ENCODE measurements at places on chromosomes 4 and X.

DNA sequence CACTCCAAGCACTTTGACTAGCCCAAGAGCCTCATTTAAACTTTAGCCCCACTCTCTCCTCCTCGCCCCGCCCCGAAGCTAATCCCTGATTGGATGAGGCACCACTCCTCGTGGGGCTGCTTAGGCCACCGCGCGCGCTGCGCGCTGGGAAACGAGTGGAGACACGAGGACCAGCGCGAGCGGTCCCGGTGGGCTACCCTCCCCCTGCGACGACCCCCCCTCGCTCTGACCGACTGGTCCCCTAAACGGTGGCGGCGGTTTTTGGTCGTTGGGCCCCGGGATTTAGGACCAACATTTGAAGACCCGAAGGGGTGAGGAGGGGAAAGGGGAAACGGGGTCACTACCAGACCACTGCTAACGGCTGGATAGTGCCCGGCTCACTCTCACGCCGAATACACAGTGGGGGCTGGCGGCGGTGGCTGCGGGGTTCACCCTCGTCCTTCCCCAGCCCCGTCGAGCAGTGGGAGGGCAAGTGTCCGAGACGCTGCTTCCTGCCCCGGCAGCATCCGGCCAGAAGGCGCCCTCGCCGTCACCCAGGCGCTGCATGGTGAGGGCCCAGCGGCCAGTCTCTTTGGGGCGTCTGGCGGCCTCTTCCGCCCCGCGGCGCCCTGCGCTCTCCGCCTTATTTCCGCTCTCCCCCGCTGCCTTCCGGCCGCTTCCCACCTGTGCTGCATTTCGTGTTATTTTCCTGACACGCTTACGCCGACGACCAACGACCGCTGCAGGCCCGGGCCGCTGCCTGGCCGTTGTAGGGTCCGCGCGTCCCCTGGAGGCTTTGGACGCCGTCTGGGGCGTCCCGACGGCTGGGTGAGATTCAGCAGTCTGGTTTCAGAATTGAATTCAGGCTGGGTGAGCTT is at the start of gene RBM46:
RBM46 (plus strand) TSS at position 147 of the 857 bp plus-strand sequence. CDS start 15,481 bp downstream, outside the sequence.
- DNase-seq: no peak

GRCh38 chr4:52638717-52639116 is 20.4 kb downstream of the USP46 start:
- DNase-seq: no peak

- DNase-seq: no peak
These were observed 226.6 kb downstream of the NLGN4X start for GRCh38 chrX:6002056-6002455.

- no peak for DNase-seq
These were observed 147.5 kb upstream of the ANK2 start for GRCh38 chr4:112901962-112902411.

DNA sequence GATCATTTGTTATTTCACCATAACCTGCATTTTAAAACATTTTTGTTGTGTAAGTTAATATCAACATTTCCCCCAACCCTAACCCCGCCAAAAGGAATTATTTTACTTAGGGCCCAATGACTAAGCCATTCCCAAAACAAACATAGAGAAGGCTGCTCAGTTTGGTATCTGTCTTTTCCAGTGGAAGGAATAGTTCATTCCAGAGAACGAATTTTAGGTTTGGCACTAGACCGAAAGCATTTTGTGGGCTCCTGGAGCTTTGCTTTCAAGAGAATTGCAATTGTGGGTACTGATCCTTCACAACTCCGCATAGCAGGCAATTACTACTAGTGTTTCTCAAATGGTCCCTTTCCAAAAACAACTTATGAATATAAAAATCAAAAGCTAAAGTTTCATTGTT is 226.7 kb upstream of the MAD2L1 start:
- DNase-seq: no peak

GRCh38 chr4:36414248-36414647 is 132.8 kb downstream of the DTHD1 start:
- DNase-seq: no peak

DNA sequence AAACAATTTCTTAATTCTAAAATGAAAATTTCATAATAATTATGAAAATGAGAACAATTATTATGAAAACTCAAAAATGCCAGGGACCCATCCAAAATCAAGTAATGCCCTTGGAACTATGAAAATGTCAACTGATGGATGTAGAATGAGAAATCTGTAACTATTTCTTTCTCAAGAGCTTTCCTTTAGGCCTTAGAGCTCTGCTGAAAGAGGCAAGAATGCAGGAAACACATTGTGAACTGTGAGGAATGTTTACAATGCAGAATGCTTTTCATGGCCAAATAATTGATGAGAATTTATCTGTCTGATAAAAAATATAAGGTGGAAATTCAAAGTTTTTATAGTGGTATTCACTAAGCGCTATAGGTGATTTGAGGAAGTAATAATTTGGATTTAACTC is 207.1 kb upstream of the PCDH18 start:
- no peak for DNase-seq

DNA sequence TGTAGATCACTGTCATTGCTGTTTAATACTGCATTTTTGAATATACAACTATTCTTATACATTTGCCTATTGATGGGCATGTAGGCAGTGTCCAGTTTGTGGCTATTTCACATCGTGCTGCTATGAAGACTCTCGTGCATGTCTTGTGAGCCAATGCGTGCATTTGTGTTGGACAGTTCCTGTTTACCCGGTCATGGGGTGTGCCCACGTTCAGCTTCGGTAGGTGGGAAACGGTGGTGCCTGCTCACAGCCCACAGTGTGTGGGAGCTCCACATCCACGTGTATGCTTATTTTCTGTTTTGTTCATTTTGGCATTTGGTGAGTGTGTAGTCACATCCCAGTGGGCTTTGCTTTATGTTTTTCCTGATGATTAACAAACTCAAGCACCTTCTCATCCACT is 19.7 kb upstream of the RNF212 start:
- DNase-seq: no peak

- no peak for DNase-seq
These were observed 27.5 kb downstream of the SETD7 start for GRCh38 chr4:139528377-139529005.

DNA sequence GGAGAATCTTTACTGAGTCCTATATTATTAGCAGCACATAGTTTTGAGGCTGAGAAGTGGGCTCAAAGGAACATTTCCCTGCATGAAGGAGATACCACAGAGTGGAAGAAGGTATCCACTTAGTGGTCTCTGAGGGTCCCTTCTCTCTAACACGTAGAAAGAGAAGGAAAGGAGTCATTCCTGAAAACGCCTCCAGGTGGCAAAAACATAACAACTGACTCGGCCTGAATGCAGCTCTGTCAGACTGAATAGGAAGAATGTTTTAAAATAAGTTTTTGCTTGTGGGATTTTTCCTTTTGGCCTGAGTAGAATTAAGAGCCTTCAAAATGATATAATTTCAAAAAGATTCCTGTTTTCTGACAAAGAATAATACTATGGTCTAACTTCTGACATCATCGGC is 23.3 kb downstream of the RPGR start:
- DNase-seq: no peak

- DNase-seq: no peak
These were observed 69.1 kb downstream of the FAM53A start for GRCh38 chr4:1614854-1615595.

- DNase-seq: no peak
These were observed 177.8 kb downstream of the NPFFR2 start for GRCh38 chr4:72209600-72209999.
